ENCODE measurements at places on chromosomes 3 and 15. TPM values are rescaled to one million over a fixed set of nuclear protein-coding genes. Genes with fewer than 3 reads are reported as not detected.

DNA sequence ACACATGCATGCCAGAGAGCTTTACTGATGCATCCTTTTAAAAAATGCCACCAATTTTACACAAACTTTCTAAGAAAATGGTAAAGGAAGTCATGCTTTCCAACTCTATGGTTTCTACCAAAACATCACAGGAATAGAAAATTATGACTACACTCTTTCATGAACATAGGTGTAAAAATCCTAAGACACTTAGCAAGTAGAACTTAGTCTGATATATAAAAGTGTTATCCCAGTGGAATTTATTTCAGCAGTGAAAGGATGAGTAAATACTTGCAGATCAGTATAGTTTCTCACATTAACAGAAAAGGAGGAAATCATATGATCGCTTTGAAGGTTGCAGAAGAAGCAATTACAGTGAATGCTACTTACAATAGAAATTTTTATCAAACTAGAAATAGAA lies 43.4 kb downstream of the MCTP2 start:
- H3K4me3 ChIP-seq = no peak overlapping the region
- H3K36me3 ChIP-seq = no peaks in the 10 kb centered on the region
- no peak overlapping the region for H3K27ac ChIP-seq
- H3K4me1 ChIP-seq = no peaks in the 10 kb centered on the region

RBPMS2 gene
- polyA plus RNA-seq = 4.2 TPM

CTXND1 gene
- 0.07 TPM for polyA plus RNA-seq

GRCh38 chr15:87828608-87829007 lies 427.9 kb downstream of the NTRK3 start:
- no peak overlapping the region for H3K4me3 ChIP-seq
- H3K4me1 ChIP-seq = no peaks in the 10 kb centered on the region

DNA sequence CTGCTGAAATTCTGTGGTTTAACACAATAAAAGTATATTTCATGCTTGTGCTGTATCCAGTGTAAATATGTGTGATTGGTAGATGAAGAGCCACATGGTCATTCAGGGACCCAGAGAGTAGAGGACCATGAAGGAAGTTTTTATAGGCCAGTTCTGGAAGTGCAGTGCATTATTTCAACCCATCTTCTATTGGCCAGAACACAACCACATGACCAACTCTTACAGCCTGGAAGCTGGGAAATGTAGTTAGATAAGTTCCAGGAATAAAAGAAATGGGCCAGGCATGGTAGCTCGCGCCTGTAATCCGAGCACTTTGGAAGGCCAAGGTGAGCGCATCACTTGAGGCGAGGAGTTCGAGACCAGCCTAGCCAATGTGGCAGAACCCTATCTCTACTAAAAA lies 21.4 kb upstream of the PRTG start:
- no peak overlapping the region for H3K27ac ChIP-seq
- H3K4me3 ChIP-seq = no peak overlapping the region
- no peaks in the 10 kb centered on the region for H3K4me1 ChIP-seq

DNA sequence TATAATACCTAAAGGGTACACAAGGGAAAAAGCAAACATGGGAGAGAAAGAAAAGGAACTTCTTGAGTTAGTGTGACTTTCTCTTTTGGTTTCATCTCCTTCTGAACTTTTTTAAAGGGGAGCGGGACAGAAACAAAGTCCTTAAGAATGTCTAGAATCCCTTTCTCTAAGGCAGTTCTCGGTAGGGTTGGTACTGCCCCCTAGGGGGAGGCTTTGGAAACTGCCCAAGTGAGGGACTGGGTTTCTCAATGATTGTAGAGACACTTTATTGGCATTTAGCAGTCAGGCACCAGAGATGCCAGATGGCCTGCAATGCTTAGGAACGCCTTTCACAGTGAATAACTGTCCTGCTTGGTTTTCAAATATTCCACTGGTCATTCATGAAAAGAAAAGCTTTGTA lies 172.7 kb downstream of the WDR72 start:
- no peaks in the 10 kb centered on the region for H3K4me1 ChIP-seq
- no peak overlapping the region for H3K4me3 ChIP-seq
- no peaks in the 10 kb centered on the region for H3K36me3 ChIP-seq
- no peak overlapping the region for H3K27ac ChIP-seq
- H3K27me3 ChIP-seq = no peaks in the 10 kb centered on the region

ADAMTSL3 gene
- polyA plus RNA-seq = 0.39 TPM

DNA sequence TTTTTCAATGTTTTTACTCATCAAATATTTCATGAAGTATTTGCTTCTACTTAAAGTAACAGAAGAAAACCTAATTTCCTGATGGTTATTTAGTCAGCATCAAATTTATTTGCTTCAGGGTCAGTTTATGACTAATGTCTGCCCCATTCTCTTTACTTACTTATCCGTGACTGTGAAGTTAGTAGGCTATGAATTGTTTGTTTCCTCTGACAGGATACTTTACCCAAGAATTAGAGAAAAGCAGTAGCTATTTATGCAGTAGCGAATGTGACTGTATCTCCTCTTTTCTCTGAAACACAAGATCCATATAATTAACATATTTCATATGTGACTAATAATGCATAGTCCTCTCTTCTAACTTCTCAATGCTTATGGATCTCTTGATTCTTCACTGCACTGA lies 329.9 kb upstream of the ROBO1 start:
- DNase-seq = no peak
- no peaks in the 10 kb centered on the region for H3K4me1 ChIP-seq
- H3K4me3 ChIP-seq = no peak overlapping the region
- H3K27ac ChIP-seq = no peak overlapping the region
- no peaks in the 10 kb centered on the region for H3K36me3 ChIP-seq

- H3K4me3 ChIP-seq = no peak overlapping the region
- H3K27me3 ChIP-seq = no peaks in the 10 kb centered on the region
Observed at GRCh38 chr15:39874890-39875549, 45.0 kb downstream of the GPR176 start.

CFAP20DC gene
- 1.0 TPM for polyA plus RNA-seq

HTR3C gene
- 0.11 TPM for polyA plus RNA-seq

DNA sequence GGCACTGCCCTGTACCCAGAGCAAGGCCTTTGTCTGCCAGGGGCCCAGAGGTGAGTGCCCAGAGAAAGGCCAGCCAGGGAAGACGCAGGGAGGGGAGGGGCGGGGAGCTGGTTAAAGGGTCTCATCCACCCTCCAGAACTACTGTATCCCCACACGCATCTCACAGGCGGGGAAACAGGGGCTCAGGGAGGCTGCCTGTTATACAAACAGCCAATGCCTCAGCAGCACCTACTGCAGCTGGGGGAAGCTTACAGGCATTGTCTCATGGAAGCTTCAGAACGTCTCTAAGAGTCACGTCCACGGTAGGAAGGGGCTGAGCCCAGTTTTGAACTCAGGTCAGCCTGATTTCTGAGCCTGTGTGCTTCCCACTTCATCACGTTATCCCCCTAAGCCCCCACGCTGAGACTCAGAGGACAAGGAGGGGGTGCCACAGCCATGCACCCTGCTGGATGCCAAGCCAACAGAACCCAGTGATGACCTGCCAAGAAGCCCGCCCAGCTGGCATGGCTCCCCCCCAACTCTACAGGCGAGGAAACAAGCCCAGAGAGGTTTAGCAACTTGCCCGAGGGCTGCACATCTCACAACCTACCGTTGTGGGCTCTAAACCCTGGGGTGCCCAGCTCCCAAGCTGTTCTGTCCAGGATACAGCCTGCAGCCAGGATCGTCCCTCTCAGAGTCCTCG lies 54.5 kb downstream of the IQSEC1 start:
- no peak overlapping the region for H3K4me3 ChIP-seq
- DNase-seq = no peak
- no peaks in the 10 kb centered on the region for H3K27me3 ChIP-seq
- H3K36me3 ChIP-seq = no peaks in the 10 kb centered on the region

CNTN6 gene
- polyA plus RNA-seq = not detected

DNA sequence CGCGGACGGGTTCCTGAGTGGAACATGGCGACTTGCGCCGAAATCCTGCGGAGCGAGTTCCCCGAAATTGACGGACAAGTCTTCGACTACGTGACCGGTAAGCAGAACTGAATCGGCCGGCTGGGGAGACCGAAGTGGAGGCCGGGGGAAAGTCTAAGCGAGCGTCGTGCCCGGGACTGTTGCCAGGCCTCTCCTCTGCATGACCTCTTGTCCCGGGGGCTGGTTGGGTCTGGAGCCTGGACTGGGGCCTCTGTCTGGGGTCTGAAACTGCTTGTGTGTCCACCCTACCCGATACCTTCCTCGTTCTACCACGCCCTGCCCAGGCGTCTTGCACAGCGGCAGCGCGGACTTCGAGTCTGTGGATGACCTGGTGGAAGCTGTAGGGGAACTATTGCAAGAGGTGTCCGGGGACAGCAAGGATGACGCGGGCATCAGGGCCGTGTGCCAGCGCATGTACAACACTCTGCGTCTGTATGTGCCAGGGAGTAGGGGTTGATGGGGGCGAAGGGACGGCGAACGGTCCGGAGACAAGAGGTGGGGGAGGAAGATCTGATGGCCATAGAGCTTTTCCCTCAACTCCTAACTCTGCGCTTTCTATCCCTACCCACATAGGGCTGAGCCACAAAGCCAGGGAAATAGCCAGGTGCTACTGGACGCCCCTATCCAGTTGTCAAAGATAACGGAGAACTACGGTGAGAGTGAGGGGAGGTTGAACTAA lies at the start of gene ABCF3:
Gene ABCF3 (plus strand): TSS at position 16 of the 718 bp plus-strand sequence. CDS start 9 bp downstream, at position 25.
- DNase-seq = peak; percentile 29
- H3K27me3 ChIP-seq = no peaks in the 10 kb centered on the region
- H3K4me1 ChIP-seq = peaks cover 15% of the 10 kb centered on the region
- H3K36me3 ChIP-seq = peaks cover 59% of the 10 kb centered on the region
- peak within 1 kb of the TSS; percentile 61 for H3K27ac ChIP-seq

- peaks cover 91% of the 10 kb centered on the region for H3K4me1 ChIP-seq
- no peaks in the 10 kb centered on the region for H3K27me3 ChIP-seq
- no peaks in the 10 kb centered on the region for H3K36me3 ChIP-seq
- H3K27ac ChIP-seq = no peak overlapping the region
Observed at GRCh38 chr15:70246623-70247220, 149.0 kb upstream of the TLE3 start.

CHRNB4 gene
- polyA plus RNA-seq = 0.62 TPM

TF gene
- 2.9 TPM for polyA plus RNA-seq

All from thymus (tissue), 14 donors.